ENCODE measurements at places on chromosomes 1 and 21. TPM values are rescaled to one million over a fixed set of nuclear protein-coding genes. Genes with fewer than 3 reads are reported as not detected.

- peaks cover 28% of the 10 kb centered on the region for H3K4me1 ChIP-seq
- peaks cover 55% of the 10 kb centered on the region for H3K27me3 ChIP-seq
- no peak overlapping the region for H3K4me3 ChIP-seq
- no peaks in the 10 kb centered on the region for H3K36me3 ChIP-seq
- peak; percentile 39 for DNase-seq
- H3K27ac ChIP-seq: no peak overlapping the region
Measured at GRCh38 chr1:3656450-3657095, 4.3 kb downstream of the TP73 start.

GRCh38 chr1:36782785-36783184 is 251.5 kb downstream of the GRIK3 start:
- no peaks in the 10 kb centered on the region for H3K36me3 ChIP-seq
- no peak overlapping the region for H3K4me3 ChIP-seq
- no peak for DNase-seq
- H3K27ac ChIP-seq: no peak overlapping the region

GRCh38 chr1:77064246-77064645 is 155.0 kb downstream of the PIGK start:
- DNase-seq: no peak
- peaks cover 4% of the 10 kb centered on the region for H3K27me3 ChIP-seq
- no peaks in the 10 kb centered on the region for H3K36me3 ChIP-seq
- H3K4me1 ChIP-seq: no peaks in the 10 kb centered on the region
- no peak overlapping the region for H3K27ac ChIP-seq

- no peak overlapping the region for H3K4me3 ChIP-seq
- H3K4me1 ChIP-seq: peaks cover 3% of the 10 kb centered on the region
- no peak for DNase-seq
- peaks cover 3% of the 10 kb centered on the region for H3K36me3 ChIP-seq
- H3K27me3 ChIP-seq: no peaks in the 10 kb centered on the region
- H3K27ac ChIP-seq: no peak overlapping the region
Measured at GRCh38 chr21:44333509-44334328, 5.5 kb downstream of the CFAP410 start.

DNA sequence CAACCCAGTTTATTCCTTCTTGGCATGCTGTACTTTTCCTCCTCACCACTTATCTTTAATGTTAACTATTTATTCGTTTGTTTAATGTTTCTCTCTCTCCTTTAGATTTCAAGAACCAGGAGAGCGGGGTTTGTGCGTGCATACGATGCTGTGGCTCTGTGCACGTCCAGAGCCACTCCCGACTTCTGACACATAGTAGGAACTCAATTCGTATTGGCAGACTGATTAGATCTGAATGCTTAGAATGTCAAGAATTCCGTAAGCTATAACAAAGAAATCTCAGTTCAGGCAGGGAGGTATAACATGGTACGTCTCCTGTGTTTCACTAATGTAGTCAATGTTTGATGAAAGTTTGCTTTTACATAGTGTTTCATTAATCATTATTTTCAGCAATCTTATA is 7.3 kb upstream of the GRIK1 start:
- H3K4me1 ChIP-seq: no peaks in the 10 kb centered on the region
- no peaks in the 10 kb centered on the region for H3K27me3 ChIP-seq
- DNase-seq: no peak
- H3K36me3 ChIP-seq: no peaks in the 10 kb centered on the region
- H3K27ac ChIP-seq: no peak overlapping the region

- H3K4me3 ChIP-seq: no peak overlapping the region
- H3K27me3 ChIP-seq: no peaks in the 10 kb centered on the region
- no peak for DNase-seq
- H3K36me3 ChIP-seq: no peaks in the 10 kb centered on the region
- no peaks in the 10 kb centered on the region for H3K4me1 ChIP-seq
- H3K27ac ChIP-seq: no peak overlapping the region
Measured at GRCh38 chr1:177424744-177425143, 254.0 kb downstream of the BRINP2 start.

DNA sequence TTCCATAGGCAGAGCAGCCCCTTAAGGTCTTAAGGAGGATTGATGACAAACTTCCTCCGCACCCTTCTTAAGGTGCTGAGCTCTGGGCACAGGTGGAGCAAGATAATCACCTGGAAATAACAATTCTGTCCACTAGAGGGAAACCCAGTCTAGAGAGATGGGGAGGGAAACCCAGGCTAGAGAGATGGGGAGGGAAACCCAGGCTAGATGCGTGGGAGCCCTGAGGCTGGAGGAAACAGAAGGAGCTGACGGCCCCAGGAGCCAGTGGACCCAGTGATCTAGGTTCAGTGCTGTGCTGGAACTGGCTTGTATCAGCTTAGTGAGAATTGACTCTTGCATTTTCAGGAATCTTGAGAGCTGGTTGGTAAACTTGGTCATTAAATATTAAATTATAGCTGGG is 17.8 kb upstream of the MYCL start:
- no peaks in the 10 kb centered on the region for H3K4me1 ChIP-seq
- H3K36me3 ChIP-seq: no peaks in the 10 kb centered on the region
- no peak overlapping the region for H3K27ac ChIP-seq
- peak; percentile 33 for DNase-seq
- H3K27me3 ChIP-seq: peaks cover 1% of the 10 kb centered on the region
- H3K4me3 ChIP-seq: no peak overlapping the region

- DNase-seq: no peak
- no peaks in the 10 kb centered on the region for H3K27me3 ChIP-seq
- no peaks in the 10 kb centered on the region for H3K36me3 ChIP-seq
- no peak overlapping the region for H3K4me3 ChIP-seq
Measured at GRCh38 chr1:111509997-111510375, 6.6 kb upstream of the ADORA3 start.

DNA sequence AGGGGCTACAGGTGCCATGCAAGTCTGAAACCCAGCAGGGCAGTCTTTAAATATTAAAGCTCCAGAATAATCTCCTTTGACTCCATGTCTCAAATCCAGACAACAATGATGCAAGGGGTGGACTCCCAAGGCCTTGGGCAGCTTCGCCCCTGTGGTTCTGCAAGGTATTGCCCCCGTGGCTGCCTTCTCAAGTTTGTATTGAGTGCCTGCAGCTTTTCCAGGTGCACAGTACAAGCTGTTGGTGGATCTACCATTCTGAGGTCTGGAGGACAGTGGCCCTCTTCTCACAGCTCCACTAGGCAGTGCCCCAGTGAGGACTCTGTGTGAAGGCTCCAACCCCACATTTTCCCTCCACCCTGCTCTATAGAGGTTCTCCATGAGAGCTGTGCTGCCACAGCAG is 3.7 kb upstream of the MROH9 start:
- no peak overlapping the region for H3K4me3 ChIP-seq
- H3K27ac ChIP-seq: no peak overlapping the region
- peaks cover 3% of the 10 kb centered on the region for H3K27me3 ChIP-seq
- no peaks in the 10 kb centered on the region for H3K36me3 ChIP-seq
- H3K4me1 ChIP-seq: no peaks in the 10 kb centered on the region

DNA sequence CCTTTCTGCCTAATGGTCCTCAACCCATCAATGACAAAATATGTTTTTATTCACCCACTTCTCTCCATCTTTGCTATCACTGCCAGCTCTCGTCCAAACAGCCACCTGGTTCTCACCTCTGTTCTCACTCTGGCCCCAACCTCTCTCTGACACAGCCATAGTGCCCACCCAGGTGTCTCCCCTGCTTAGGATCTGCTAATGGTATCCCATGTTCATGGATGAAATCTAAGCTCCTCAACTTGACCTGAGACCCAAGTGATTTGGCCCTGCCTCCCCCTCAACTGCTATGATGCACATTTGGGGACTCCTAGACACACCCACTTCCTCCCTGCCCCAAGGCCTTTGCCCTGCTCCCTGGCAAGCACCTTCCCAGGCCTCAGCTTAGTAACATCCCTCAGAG is 25.9 kb downstream of the KIF17 start:
- no peaks in the 10 kb centered on the region for H3K36me3 ChIP-seq
- no peak overlapping the region for H3K27ac ChIP-seq
- H3K27me3 ChIP-seq: peaks cover 9% of the 10 kb centered on the region
- peaks cover 10% of the 10 kb centered on the region for H3K4me1 ChIP-seq

DNA sequence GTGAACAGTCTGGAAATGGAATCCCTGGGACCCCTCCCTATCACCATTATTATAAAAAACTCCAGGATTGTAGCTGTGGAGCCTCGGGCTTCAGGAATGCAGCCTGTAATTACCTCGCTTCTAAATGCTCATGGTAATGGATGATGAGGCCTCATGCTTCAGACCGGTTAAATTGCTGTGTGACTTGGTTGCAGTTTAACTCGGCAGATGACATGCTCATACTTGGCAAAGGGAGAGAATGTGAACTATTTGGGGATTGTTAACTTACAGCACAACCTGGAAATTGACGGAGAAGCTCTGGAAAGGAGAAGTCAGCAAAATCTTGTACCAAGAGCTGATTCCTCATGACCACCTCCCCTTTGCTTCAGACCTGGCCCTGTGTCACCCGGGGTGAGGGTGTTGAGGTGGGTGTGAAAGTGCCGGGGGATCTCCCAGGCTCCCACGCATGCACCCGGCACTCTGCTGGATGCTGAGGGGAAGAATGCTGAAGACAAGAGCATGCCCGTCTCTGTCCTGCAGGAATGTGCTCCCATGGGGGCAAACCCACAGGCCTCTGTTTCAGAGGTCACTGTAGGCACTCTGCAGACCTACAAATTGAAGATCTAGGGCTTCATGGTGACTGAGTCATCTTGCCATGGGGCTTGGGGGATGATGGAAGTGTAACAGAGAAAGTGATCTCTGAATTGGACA is 364.8 kb downstream of the RPS6KC1 start:
- no peaks in the 10 kb centered on the region for H3K27me3 ChIP-seq
- DNase-seq: no peak
- H3K4me1 ChIP-seq: no peaks in the 10 kb centered on the region
- H3K36me3 ChIP-seq: no peaks in the 10 kb centered on the region
- H3K4me3 ChIP-seq: no peak overlapping the region

DNA sequence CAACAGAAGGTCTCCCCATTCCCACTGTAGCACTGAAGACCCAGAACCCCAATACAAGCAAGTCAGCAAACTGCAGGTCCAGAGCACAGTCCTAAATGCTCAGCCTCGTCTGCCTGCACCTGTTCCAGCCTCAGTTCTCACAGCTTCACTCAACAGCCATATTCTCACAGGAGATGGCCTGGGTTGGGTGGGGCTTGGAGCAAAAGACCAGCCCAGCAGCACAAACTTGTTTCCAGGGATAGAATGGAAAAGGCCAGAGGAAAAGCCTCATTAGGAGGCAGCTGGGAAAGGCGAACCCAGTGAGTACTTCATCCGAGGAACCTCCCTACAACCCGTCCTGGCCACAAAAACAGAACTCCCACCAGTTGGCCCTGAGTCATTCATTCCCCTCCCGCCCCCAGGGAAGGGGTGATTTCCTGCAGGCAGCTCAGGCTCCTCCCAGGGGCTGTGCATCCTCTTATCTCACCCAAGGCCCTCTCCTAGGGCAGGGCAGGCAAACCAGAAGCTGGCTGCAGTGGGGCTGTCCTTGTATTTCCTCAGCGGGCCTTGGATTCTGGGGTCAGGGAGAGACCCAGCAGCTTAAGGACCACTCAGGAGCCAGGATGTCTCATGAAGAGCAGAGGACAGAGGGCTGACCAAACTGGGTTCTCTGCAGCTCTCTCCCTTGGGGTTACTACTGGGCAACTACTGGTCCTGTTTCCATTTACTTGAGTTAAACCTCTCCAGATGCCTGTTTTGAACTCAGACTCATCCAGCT is 7.4 kb upstream of the MPL start:
- no peaks in the 10 kb centered on the region for H3K36me3 ChIP-seq
- H3K4me3 ChIP-seq: no peak overlapping the region
- DNase-seq: peak; percentile 23
- peaks cover 7% of the 10 kb centered on the region for H3K4me1 ChIP-seq
- no peak overlapping the region for H3K27ac ChIP-seq
- H3K27me3 ChIP-seq: peaks cover 1% of the 10 kb centered on the region

- no peaks in the 10 kb centered on the region for H3K27me3 ChIP-seq
- H3K27ac ChIP-seq: no peak overlapping the region
- no peaks in the 10 kb centered on the region for H3K36me3 ChIP-seq
- no peak for DNase-seq
Measured at GRCh38 chr1:97254731-97255463, 533.3 kb downstream of the PTBP2 start.

GRCh38 chr1:78722947-78723346 is 73.3 kb downstream of the IFI44 start:
- no peaks in the 10 kb centered on the region for H3K36me3 ChIP-seq
- H3K4me1 ChIP-seq: no peaks in the 10 kb centered on the region
- no peak overlapping the region for H3K27ac ChIP-seq

GRCh38 chr1:86865973-86866637 is 47.8 kb downstream of the SELENOF start:
- no peak for DNase-seq
- no peaks in the 10 kb centered on the region for H3K27me3 ChIP-seq
- no peak overlapping the region for H3K27ac ChIP-seq
- peaks cover 9% of the 10 kb centered on the region for H3K36me3 ChIP-seq

DNA sequence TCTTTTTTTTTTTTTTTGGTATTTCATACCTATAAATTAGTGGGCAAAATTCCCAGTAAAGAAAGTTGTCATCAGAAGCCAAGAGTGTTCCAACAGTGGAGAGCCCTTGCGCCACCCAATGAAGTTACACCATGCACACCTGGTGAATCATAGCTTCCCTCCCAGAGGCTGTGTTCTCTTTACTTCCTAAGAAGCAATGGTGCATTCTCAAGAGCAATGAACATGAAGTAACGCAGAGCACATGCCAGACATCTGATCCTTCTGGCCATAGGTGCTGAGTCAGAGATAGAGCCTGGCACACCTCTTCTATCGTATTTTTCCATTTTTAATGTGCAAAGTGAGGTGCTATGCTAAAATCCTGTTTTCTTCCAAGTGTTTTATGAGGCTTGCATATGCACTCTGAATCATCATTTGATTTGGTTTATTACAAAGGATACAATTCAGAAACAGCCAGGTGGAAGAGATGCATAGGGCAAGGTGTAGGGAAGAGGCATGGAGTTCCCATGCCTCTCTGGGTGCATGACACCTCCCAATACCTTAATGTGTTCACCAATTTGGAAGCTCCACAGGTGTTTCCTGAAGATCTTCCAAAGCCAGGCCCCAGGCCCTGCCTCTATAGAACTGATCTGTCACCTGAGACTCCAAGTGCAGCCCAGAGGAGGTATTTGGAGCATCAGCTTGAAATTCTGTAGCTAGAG is 408.0 kb downstream of the SIPA1L2 start:
- DNase-seq: no peak
- H3K36me3 ChIP-seq: no peaks in the 10 kb centered on the region
- H3K4me3 ChIP-seq: no peak overlapping the region
- peaks cover 9% of the 10 kb centered on the region for H3K4me1 ChIP-seq

GRCh38 chr1:186212568-186213224 is 162.4 kb downstream of the TPR start:
- no peak for DNase-seq
- H3K4me1 ChIP-seq: no peaks in the 10 kb centered on the region
- H3K27me3 ChIP-seq: peaks cover 3% of the 10 kb centered on the region
- H3K27ac ChIP-seq: no peak overlapping the region
- H3K4me3 ChIP-seq: no peak overlapping the region
- H3K36me3 ChIP-seq: no peaks in the 10 kb centered on the region

DNA sequence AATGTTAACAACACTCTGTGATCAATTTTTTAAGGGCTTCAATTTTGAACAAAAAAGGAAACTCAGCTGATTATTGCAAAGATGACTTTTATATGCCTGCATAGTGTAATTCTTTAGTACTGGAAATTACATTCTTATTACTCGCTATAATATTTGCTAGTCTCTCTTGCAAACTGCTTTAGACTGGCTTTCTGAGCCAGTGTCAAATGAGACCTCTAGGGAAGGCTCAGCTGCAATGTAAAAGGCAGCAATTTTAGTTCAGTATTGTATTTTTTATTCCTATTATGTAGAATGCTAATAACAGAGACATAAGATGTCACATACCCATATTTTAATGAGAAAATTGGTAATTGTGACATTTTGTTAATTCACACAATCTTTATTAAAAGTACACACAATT is 338.1 kb upstream of the LYPLAL1 start:
- no peak overlapping the region for H3K27ac ChIP-seq
- no peak for DNase-seq
- no peak overlapping the region for H3K4me3 ChIP-seq

AMY1A gene
- not detected for total RNA-seq

EXTL1 gene
- not detected for total RNA-seq

CFAP107 gene
- total RNA-seq: not detected

All from activated CD4-positive, alpha-beta memory T cell treated with anti-CD3 and anti-CD28 coated beads, Interleukin-2, amount 10 ng/mL, durations not matched to agents 7 days and 5 days (primary cell).